ENCODE measurements at places on chromosomes 4 and X.
A peak's percentile ranks its signal among the peaks of the same experiment; 100 is the strongest.

GRCh38 chrX:96564595-96564994 lies 120.0 kb upstream of the DIAPH2 start:
- no peak for DNase-seq

DNA sequence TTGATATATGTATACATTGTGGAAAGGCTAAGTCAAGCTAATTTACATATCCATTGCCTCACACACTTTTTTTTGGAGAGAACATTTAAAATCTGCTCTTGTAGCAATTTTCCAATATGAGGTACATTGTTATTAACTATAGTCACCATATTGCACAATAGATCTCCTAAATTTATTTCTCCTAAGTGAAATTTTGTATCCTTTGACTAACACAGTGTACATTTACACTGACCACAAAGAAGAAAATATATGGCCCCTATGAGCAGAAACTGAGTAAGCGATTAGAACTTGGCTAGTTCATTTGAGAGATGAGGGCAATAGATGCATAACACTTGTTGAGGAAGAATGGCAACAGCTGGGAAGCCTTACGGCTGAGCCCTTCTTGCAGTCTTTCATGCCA lies 20.3 kb upstream of the GUCY1B1 start:
- no peak for DNase-seq

DNA sequence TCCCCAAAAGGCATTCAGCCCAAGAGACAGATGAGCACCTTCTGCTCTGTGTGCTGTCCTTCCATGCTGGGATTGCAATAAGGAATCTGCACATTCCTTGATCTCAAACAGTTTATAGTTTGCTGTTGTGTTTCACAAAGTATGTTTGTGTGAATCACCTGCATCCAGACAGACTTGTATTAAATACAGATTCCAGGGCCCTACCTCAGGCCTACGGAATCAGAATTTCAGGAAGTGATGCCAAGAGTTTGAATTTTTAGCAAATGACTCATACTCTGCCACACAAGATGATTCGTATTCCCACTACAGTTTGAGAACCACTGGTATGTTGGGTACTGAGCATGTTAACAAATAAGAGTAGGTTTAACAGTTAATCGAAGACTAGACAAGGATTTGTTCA lies 7.0 kb downstream of the VAMP7 start:
- DNase-seq, result no peak

- DNase-seq, result no peak
These were observed 48.8 kb downstream of the PCGF3 start for GRCh38 chr4:754221-755120.

DNA sequence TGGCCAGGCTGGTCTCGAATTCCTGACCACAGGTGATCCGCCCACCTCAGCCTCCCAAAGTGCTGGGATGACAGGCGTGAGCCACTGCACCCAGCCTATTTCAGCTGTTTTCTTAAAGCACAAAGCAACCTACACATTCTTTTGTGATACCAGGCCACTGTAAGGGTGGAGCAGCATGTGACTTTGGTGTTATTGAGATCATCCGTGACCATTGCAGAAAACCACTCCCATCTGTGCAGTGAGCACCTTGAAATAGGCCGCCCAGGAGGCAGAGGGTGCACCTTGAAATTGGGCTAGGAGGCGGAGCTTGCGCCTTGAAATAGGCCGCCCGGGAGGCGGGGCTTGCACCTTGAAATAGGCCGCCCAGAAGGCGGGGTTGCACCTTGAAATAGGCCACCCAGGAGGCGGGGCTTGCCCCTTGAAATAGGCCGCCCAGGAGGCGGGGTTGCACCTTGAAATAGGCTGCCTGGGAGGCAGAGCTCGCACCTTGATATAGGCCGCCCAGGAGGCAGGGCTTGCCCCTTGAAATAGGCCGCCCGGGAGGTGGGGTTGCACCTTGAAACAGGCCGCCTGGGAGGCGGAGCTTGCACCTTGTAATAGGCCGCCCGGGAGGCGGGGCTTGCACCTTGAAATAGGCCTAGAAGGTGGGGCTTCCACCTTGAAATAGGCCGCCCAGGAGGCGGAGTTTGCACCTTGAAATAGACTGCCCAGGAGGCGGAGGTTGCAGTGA lies 9.0 kb upstream of the SLC25A6 start:
- no peak for DNase-seq

GRCh38 chrX:74451450-74452198 lies 30.3 kb downstream of the SLC16A2 start:
- DNase-seq, result no peak

GRCh38 chr4:86141161-86141560 lies 218.7 kb downstream of the MAPK10 start:
- DNase-seq, result no peak

GRCh38 chr4:147360301-147360700 lies 120.6 kb upstream of the EDNRA start:
- no peak for DNase-seq

GRCh38 chrX:130636277-130636676 lies 234.5 kb downstream of the RBMX2 start:
- DNase-seq, result no peak

GRCh38 chrX:46202733-46203514 lies 342.3 kb downstream of the ZNF674 start:
- peak; percentile 0 for DNase-seq

DNA sequence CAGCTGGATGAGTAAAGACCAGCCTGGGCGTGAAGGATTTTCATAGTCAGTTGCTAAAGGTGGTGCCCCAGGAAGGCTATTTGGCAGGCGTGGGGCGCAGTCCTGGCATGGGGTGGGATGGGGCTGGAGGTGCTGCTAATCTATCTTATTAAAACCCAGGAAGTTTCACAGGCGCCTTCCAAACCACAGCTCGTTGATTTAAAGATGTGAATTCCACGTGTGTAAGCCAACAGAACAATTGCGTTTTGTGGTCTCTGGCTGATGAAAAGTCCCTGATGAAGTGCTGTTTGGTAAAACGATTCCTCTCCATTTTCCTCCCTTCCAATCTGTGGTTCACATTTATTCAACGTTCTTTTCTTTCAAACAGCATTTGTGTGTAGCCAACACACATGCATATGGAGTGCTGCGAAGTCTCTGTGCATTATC lies 105.0 kb downstream of the TBL1X start:
- no peak for DNase-seq

- DNase-seq, result no peak
These were observed 20.3 kb downstream of the RNF4 start for GRCh38 chr4:2489081-2489805.

GRCh38 chr4:8010618-8011017 lies 71.0 kb upstream of the AFAP1 start:
- peak; percentile 88 for DNase-seq

GRCh38 chrX:153491918-153492317 lies 2.9 kb upstream of the BGN start:
- DNase-seq, result no peak

DNA sequence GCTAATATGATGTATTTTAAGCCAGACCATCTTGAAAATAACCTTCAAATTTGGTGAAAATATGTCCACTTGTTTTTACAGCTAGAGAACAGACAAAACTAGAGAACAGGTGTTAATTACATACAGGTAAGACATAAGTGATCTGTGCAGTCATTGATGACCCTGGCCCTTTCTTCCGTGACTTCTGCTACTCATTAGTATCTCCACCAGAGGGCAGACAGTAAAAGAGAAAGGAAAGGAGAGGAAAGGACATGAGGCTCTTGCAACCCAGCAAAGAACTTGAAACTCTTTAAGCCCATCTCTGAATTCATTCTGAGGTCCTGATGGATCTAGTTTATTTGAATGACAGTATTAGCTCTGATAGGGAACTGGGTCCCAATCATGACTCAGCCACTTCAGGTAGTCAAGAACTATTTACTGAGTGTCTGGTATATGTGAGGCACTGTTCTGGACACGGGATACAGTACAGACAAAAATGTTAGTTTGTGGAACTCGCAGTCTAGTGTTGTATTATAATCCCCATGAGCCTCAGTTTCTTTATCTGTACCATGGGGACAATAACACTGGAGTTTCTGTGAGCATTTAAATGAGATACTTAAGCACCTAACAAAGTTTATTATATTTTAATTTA lies 121.0 kb upstream of the TEX13D start:
- no peak for DNase-seq

GRCh38 chr4:164847967-164848649 lies 28.9 kb upstream of the APELA start:
- no peak for DNase-seq

DNA sequence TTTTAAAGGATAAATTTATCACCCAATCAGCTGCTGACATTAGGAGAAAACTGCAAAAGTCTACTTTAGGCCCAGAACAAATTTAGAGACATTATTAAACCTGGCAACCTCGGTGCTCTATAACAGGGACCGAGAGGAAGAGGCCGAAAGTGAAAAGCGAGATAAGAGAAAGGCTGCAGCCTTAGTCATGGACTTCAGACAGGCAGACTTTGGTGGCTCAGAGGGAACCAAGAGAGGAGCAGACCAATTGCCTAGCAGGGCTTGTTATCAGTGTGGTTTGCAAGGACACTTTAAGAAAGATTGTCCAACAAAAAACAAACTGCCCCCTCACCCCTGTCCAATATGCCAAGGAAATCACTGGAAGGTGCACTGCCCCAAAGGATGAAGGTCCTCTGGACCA lies 12.8 kb upstream of the UGT2B10 start:
- no peak for DNase-seq

DNA sequence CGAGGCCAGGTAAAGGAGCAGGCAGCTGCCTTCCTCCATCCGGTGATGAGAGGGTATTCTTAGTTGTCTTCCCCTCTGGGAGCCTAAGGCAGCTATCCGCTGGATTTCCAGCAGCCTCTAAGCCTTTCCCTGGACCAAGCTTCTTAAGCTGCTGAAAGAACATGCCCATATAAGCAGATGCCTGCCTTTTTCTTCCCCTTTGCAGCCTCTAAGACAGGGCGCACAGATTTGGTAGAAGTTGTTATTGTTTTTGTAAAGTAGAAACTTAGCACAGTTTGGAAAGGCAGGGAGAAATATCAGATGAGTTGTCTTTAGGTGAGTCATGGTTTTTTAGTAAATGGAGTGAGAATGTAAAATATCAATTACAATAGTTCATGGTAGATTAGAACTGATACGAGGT lies 210.8 kb downstream of the ARHGAP10 start:
- no peak for DNase-seq

GRCh38 chr4:107219681-107220080 lies 183.6 kb upstream of the DKK2 start:
- no peak for DNase-seq

DNA sequence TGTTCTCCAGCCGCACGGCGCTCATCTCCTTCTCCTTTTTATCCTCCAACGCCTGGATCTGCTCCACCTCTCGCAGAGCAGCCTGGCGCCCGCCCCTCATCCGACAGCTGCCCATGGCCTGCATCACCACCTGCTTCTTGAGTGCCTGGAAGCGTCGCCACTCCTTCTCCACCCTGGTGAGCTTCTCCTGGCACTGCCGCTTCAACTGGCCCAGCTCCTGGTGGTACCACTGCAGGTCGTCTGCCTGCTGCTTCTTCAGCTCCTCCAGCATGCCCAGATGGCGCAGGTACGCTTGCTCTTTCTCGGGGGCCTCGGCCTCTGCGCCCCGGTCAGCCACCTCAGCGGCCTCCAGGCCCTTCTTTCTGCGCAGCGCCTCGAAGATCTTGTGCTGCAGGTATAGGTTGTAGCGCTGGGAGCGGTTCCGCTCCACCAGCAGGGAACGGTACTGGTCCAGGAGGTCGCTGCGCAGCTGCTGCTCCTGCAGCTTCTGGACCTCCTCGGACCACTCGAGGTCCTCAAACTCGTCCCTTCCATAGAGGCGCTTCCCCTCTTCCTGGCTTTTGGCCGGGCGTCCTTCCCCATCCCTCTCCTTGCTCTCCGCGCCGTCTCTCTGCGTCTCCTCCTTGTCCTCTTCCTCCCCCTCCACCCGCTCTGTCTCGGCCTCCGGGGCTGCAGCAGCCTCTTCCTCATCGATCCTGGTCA lies 1.2 kb upstream of the TADA2B start:
- DNase-seq, result no peak

DNA sequence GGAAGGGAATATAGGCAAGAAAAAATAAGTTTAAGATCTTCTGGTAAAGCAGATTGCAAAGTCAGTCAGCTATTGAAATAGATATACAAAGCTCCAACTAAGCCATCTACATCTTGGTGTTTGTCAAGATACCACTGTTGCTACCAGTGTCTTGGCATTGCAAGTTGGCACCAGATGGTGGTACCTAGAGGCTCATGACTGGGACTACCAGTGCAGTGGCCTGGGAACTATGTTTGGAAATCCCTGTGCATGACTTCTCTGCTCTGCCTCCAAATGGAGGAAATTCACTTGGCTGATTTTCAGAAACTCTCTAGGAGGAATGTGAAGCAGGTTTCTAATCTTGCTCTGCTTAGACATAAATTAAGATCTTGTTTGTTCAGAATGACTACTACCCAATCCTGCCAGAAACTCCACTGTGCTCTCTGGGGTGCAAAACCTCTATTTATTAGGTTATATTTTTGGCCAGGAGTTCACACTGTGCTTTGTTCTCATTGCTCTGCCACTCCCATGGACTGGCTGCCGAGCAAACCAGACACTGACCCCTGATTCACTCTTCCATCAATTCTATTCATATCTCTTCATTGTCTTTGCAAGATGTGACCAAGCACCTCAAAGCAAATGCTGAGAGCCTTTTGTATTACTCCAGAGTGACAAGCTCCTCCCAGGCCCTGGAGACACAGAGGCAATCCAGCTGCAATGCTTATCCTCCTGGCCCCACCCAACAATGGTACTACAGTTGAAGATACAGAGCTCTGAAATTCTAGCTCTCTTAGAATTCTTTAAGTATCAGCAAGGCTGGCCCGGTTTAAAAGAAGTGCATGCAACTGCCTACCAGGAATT lies 272.3 kb upstream of the FGF16 start:
- DNase-seq, result no peak

DNA sequence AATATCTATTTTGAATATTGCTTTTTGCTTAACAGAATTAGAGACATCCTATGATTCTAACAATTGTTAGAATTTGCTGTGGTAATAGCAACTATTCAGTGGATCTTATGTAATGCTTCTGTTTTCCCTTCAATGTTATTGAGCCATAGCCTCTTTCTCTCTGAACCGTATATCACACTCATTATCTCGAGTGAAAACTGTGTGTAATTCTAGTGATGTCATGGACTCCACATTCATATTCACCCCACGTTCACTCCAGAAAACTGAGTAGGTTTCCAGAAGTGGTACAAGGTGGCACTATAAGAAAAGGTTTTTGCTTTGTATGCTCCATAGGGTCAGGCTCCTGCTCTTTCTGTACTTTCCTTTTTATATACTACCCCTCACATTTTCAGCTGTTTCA lies 534.3 kb upstream of the PABPC4L start:
- DNase-seq, result no peak

- no peak for DNase-seq
These were observed 115.6 kb upstream of the NKX1-1 start for GRCh38 chr4:1521821-1522361.

DNA sequence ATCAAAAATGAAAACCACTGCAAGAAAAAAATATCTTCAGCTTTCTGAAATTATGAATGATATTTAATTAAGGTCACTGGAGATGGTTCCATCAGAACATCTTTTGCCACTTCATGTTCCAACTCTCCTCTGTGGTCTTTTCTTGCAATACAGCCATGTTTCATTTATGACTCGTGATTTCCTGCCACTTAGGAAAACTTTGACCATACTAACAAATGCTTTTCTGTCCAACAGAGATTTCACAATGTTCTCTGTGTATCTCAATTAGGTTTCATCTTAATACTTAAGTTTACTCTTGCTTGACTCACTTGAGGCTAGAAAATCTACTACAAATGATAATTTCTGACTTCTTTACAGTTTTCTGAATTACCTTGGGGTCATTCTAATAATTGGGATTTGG lies 330.9 kb downstream of the CXXC4 start:
- DNase-seq, result no peak
